ENCODE measurements at places on chromosomes 1 and 21. TPM values are rescaled to one million over a fixed set of nuclear protein-coding genes. Genes with fewer than 3 reads are reported as not detected.

Gene SPRR2A
- not detected for total RNA-seq

Gene IRF6
- total RNA-seq, result 0.51 TPM

Gene FAM163A
- 0.51 TPM for total RNA-seq

Gene C1orf115
- total RNA-seq, result 62.8 TPM

Gene SYT6
- total RNA-seq, result not detected

Gene GBP6
- not detected for total RNA-seq

Gene DENND2D
- total RNA-seq, result 1.4 TPM

Gene PDC
- total RNA-seq, result not detected

Gene HIVEP3
- 1.4 TPM for total RNA-seq

Gene GLIS1
- total RNA-seq, result under 0.01 TPM

Gene PLA2G2D
- not detected for total RNA-seq

Gene LCK
- total RNA-seq, result under 0.01 TPM

Gene LORICRIN
- total RNA-seq, result not detected

Gene SPTA1
- total RNA-seq, result 1.3 TPM

Gene MXRA8
- total RNA-seq, result not detected

Gene TRABD2B
- total RNA-seq, result under 0.01 TPM

Gene PRKCZ
- total RNA-seq, result 24.0 TPM

Gene ALPL
- 0.26 TPM for total RNA-seq

Gene RPS6KC1
- total RNA-seq, result 15.5 TPM

Gene SPATA6
- 2.4 TPM for total RNA-seq

Gene RBM11
- total RNA-seq, result not detected

Gene GTF2B
- total RNA-seq, result 34.8 TPM
